ENCODE measurements at places on chromosomes 1 and 21.

- DNase-seq: no peak
These were observed 397.7 kb upstream of the POU3F1 start for GRCh38 chr1:38444311-38444710.

DNA sequence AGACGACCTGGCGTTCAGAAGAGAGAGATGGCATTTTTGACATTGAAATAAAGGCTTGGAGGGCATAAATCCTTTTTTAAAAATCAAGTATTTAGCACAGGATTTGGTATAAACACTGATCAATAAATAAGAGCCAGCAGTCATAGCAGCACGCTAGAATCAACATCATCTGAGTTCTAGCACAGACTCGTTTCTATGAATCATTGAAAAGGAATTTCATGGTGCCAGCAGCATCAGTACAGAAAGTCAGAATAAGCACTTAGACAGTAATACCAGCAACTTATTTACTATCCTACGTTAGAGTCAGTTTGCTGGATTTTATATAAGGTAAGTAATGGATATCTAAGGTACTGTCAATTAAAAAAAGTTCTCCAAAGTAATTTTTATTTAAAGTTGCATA is 119.3 kb downstream of the HLCS start:
- DNase-seq: peak; percentile 71

- DNase-seq: peak; percentile 58
These were observed 14.3 kb upstream of the LSM10 start for GRCh38 chr1:36411674-36412648.

- DNase-seq: no peak
These were observed 21.7 kb upstream of the PEF1 start for GRCh38 chr1:31666263-31666963.

DNA sequence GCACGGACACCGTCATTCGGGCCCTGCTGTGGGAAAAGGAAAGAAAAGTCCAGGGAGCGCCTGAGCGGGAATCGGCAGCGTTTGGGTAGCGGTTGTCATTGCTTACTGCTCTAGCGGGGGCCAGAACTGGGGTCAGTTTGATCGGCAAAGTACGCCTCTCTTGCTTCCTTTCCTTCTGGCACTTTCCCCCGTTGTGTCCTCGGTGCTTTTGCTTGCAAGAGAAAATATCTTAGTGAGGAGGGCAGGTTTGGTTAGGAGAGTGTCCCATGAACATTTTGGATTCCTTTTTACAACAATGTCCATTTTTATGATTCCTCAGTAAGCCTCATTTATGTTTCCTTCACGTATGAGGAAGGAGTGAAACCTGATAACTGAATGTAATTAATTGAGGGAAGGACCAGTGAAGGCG is 670 bp downstream of the ST3GAL3 start:
- DNase-seq: peak; percentile 78

GRCh38 chr1:174940646-174941175 is 59.0 kb upstream of the CACYBP start:
- DNase-seq: no peak

GRCh38 chr1:180849031-180849775 is 63.5 kb upstream of the KIAA1614 start:
- no peak for DNase-seq

GRCh38 chr1:41053316-41053715 is 31.8 kb upstream of the SLFNL1 start:
- no peak for DNase-seq

GRCh38 chr1:242743983-242744780 is 219.7 kb upstream of the PLD5 start:
- DNase-seq: no peak

- no peak for DNase-seq
These were observed 129.8 kb downstream of the PTPRU start for GRCh38 chr1:29365906-29366670.

GRCh38 chr1:12473596-12474362 is 144.2 kb downstream of the DHRS3 start:
- no peak for DNase-seq

GRCh38 chr1:94746635-94747525 is 73.3 kb upstream of the SLC44A3 start:
- DNase-seq: no peak
